ENCODE measurements at places on chromosomes 5 and 9.

- DNase-seq, result peak; percentile 17
Observed at GRCh38 chr9:115593587-115594091, 475.7 kb upstream of the TNC start.

DNA sequence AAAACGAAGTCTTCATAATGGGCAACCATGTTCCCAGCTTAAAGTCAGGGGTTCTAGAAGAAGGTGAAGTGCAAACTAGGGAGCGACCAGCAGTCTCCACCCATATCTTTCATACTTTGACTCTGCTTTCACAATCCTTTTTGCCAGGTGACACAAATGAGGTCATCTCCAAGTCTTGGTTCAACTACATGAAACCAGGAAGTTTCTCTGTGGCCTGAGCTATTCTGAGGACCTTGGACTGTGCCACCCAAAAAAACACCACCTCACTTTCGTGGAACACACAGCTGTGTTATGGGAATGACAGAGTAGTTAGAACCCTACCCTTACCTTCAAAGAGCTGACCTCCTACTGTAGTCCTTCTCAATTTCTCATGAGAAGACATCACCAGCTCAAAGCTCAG, 309.2 kb downstream of the AGTPBP1 start:
- no peak for DNase-seq

GRCh38 chr5:90548069-90548593, 10.5 kb upstream of the ADGRV1 start:
- no peak for DNase-seq

GRCh38 chr5:145551714-145552113, 283.4 kb downstream of the PRELID2 start:
- DNase-seq, result no peak

DNA sequence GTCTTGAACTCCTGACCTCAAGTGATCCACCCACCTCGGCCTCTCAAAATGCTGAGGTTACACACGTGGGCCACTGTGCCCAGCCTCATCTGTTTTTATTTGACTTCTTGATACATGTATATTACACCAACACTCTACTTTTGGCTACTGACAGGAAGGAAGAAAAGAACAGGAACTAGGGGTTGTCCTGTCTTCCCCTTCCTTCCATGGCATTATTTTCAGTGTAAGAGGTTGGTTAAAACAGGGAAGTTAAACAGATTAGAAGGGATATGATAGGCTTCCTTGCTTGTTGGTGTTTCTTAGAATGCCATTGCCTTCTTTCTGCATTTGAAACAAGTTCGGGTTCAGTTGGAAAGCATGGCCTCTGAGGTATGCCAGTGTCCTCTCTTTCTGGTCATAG, 312.8 kb downstream of the NDUFS4 start:
- DNase-seq, result no peak

- DNase-seq, result no peak
Observed at GRCh38 chr9:30411571-30411970, 1972.9 kb upstream of the ACO1 start.

DNA sequence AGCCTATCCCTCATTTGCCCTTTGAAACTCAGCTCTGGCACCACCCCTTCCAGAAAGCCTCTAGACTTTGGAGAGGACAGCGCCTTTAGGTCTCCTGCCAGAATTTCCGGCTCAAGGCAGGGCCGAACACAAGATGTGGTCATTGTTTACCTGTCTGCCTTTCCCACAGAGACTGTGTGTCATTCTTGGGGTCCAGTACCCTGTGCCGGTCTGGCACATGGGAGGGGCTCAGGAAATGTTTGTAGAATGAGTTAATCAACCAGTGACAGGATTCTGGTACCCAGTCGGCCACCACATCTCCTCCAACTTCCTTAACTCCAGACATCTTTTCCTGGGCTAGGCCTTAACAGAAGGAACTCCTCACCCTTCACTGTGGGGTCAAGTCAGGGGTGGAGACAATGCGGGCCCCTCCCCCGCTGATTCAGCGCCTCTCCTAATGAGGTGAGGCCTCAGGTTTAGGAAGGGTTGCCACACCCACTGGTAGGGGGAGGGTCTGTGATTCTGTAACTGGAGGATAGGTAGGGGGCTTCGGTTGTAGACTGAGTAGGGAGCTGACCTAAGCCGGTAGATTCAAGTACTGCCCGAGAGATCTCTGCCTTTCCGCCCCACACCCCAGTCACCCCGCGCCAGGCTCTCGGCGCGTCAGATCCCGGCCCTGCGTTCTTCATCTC, 29.3 kb downstream of the PCDH1 start:
- no peak for DNase-seq

DNA sequence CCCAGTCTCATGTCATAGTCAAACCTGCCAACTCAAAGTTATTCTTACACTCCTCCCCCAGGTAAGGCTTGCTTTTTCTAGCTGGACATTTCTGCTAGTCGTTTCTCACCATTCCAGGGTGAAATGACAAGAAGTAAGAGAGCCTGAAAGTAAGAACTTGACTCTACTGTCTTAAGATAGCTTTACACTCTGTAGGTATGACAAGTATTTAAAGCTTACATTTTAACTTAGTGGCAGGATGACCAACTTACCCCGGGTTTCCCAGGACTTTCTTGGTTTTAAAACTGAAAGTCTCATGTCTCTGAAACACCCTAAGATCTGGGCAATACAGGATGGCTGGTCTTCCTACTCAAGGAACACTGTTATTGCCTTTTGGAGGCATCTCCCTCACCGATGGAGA, 67.5 kb upstream of the PIK3R1 start:
- no peak for DNase-seq

GRCh38 chr5:172527559-172527958, 73.2 kb upstream of the SH3PXD2B start:
- no peak for DNase-seq

- no peak for DNase-seq
Observed at GRCh38 chr9:131739959-131740648, at the start of gene RAPGEF1. Gene RAPGEF1 (minus strand): TSS chr9:131740076. CDS start chr9:131739830, 246 bp downstream.

DNA sequence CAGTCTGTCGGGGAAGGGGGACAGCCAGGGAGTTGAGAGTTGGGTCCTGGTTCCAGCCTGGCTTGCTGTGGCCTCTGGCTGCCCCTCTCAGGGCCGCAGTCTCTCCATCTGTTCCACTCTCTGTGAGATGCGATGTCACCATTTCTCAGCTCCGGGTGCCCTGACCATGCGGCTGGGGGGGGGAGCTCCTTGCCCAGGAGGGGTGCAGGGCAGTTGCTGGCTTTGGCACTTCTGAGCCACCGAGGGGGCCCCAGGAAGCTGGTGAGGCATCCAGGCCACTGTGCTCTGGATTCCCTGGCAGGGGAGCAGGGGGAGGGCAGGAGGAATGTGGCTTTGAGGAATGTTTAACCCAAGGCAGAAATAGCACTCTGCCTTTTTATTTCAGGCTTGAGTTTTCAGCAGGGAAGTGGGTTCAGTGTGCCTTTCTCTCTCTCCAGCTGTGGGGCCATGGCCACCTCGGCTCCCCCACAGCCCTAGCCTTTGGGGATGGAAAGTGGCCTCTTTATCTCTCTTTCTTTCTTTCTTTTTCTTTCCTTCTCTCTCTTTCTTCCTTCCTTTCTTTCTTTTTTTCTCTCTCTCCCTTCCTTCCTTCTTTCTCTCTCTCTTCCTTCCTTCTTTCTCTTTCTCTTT, 11.0 kb downstream of the NCS1 start:
- DNase-seq, result no peak

DNA sequence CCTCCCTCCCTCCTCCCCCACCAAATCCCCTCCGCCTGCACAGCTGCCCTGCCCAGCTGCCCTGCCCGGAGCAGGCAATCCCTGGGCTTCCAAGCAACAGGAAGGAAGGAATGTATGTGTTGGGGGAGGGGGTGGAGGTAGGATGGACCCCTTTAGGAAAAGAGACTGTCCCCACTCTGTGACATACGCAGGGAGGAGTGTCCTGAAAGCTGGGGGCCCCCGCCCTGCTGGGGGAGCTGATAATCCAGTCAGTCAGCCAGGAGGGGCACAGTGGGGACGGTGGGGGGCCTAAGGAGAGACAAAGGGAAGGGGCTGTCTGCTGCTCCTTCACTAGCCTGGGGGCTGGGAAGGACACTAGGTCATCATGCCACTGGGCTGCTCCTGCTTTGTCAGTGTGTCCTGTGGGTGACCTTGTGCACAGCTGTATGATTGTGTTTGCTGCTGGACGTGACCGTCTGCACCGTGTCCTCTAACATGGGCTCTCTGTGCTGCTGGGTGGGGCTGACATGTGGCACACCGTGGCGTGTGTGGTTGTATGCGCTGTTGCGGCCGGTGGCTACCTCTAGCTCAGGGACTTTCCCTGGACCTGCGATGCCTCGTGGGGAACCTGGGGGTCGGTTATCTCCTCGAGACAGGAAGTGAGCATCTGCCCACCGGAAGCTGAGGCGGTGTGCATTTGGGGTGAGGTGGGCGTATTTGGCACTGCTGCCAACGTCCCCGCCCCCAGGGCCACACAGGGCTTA, 3.0 kb downstream of the N4BP3 start:
- peak; percentile 58 for DNase-seq

- no peak for DNase-seq
Observed at GRCh38 chr5:112869948-112870347, 8.9 kb downstream of the SRP19 start.

DNA sequence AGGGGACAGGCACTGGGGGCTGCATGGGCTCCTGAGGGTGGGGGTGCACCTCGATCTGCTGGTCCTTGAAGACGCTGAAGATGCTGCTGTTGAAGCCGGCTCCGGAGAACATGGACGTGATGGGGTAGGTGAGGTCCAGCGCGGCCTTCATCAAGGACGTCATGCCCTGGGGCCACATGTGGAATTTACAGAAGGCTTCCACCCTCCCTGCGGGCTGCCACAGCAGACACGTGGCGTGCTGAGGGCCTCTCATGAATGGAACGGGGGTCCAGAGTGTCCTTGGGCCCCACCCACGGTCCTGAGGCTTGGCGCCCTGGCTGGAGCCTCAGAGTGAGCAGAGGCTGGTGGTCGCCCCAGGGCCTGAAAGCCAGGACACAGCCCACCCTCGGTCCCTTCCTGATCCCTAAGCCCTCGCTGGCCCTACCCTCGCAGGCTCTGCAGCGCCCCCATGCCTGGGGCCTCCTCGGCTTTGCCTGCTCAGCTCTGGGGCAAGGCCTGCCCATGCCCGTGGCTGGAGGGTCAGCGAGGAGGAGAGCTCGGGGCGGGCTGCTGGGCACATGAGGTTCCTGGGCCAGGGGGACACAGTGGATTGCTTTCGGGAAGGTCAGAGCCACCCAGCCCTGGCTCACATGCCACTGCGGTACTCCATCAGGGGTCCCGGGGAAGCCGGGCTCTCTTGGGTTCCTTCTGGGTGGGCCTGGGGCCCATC, 5.3 kb upstream of the NSMF start:
- no peak for DNase-seq

GRCh38 chr9:22416692-22417060, 29.9 kb upstream of the DMRTA1 start:
- no peak for DNase-seq

DNA sequence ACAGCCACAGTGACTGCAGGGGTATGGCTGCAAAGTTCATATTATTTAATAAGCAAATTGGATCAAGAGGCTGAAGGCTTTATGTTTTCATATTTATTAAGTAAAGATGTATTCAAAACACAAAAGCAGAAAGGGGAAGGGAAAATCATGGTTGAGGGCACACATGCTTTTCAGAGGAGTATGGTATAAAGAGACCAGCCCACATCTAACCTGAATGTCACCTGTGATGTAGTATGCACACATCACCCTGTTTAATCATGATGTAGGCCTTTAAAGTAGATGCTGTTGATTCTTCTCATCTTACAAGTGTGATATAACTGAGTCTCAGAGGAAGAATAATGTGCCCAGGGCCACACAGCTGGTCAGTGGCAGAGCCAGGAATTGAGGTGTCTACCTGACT, 211.8 kb downstream of the DCP2 start:
- DNase-seq, result no peak

GRCh38 chr5:76069061-76069735, 14.0 kb upstream of the SV2C start:
- DNase-seq, result no peak

- no peak for DNase-seq
Observed at GRCh38 chr5:169789417-169789940, 152.4 kb downstream of the DOCK2 start.

- DNase-seq, result no peak
Observed at GRCh38 chr5:103923616-103924168, 361.1 kb upstream of the NUDT12 start.

- DNase-seq, result no peak
Observed at GRCh38 chr5:165290535-165290934, 1785.1 kb downstream of the MAT2B start.

GRCh38 chr5:103503066-103503465, 59.5 kb downstream of the NUDT12 start:
- no peak for DNase-seq

DNA sequence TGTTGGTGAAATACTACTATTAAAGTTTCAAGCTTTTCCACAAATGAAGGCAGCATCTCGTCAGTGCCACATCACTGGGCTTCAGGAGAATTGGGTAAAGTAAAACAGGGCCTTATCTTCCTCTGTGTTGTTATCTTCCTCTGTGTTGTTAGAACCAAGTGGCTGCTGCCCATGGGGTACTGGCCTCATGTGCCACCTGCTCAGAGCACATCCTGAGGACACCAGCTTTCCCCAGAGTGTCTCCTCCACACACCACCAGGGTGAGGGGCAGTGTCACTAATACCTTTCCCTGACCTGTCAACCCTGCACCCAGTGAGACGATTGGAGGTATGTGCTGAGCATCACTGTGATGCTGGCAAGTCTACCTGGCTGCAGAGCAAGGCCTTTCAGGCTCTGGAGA, 499.9 kb downstream of the SEMA5A start:
- no peak for DNase-seq

- no peak for DNase-seq
Observed at GRCh38 chr5:140634103-140634502, 1.1 kb upstream of the CD14 start.

GRCh38 chr9:78601957-78602565, 305.1 kb downstream of the PSAT1 start:
- DNase-seq, result peak; percentile 36

DNA sequence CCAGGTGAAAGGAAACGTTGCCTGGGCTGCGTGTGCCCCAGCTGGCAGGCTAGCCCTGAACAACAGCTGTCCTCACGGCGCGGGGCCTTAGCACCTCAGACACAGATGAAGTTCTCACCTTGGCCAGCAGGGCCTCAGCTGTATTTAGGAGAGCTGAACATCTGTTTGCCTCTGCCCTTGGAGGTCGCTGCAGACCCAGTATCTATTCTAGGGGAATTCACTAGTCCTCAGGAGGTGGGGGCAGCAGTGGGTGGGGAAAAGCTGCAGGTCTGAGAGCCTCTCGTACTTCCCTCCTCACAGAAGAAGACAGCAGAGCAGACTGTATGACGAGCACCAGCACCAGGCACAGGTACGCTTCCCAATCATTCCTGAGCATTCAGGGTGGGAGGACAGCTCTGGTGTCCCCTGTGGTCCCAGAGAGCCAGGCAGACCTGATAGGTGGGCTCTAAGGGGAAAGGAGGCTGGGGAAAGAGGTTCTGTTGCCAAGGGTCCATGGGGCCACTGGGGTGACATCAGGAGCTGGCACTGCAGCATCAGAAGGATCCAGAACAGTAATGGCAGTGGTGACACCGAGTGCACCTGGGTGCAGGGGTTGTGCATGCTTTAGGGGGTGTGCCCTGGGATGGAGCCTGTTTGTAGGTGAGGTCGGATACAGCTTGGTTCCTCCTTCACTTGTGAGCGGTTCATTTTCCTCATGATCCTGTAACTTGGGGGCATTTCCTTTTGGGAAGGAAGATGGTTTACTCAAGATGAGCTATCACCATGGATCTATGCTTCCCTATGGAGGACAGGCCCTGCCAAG, 13.8 kb downstream of the CD74 start:
- DNase-seq, result no peak

- DNase-seq, result no peak
Observed at GRCh38 chr5:51273021-51273420, 110.2 kb upstream of the ISL1 start.

GRCh38 chr5:151214614-151215545, 9.0 kb downstream of the CCDC69 start:
- peak; percentile 99 for DNase-seq
